Anterior cingulate cortex (tissue), 58 donors: ENCODE measurements at places on chromosomes 7 and 10.
A peak's percentile ranks its signal among the peaks of the same experiment; 100 is the strongest.

DNA sequence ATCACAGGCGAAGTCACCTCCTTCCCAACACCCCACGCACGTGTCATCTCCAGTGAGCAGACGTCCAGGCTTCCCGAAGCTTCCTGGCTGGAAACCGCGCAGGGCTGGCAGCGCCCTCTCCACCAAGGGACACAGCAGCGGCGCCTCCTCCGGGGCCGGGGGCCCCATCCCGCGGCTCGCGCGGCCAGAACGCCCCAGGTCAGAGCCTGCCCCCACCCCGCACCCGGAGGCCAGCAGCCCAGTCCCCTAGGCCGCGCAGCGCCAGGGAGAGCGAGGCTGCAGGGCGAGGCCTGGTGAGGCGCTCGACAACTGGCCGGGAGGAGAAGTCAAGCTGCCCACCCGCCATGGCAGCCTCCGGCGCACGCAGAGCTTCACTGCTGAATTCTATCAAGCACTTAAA, 247.0 kb downstream of the SEMA3D start:
- DNase-seq: no peak

DNA sequence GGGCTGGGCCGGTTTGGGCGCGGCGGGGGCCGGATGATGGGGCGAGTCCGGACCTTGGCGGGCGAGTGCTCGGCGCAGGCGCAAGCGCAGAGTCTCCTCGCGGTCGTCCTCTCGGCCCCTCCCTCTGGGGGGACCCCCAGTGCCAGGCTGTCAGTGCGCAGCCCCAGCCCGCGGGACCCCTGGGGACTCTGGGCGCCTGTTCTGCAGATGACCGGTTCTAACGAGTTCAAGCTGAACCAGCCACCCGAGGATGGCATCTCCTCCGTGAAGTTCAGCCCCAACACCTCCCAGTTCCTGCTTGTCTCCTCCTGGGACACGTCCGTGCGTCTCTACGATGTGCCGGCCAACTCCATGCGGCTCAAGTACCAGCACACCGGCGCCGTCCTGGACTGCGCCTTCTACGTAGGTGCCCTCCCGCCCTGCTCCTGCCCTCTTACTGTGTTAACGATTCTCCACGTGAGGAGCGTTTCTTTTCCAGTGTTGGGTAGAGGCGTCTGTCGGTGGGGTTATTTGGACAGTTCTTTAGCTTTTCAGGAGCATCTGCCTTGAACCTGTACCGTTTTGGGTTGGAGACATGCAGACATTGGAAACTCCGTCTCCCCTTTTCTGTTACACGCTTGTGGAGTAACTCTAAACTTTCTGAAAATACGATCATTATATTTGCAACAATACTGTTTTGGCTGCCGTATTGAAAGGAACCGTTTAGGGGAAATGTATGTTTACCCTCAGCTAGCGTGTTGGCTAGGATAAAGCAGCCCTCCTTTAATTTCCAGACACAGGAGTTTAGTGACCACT, 706 bp downstream of the BUB3 start:
- peak; percentile 57 for DNase-seq

- no peak for DNase-seq
These were observed 161.5 kb upstream of the ZNF804B start for GRCh38 chr7:88597941-88598425.

GRCh38 chr10:21078410-21079329, 181.6 kb upstream of the NEBL start:
- peak; percentile 30 for DNase-seq

GRCh38 chr7:56051339-56052191, at the start of the genes CCT6A and PSPH:
TSS of gene CCT6A (plus strand) at chr7:56051765. CDS start at chr7:56051849, 84 bp downstream.
TSS of gene PSPH (minus strand) at chr7:56051444. CDS start at chr7:56021212, 30,232 bp downstream.
- peak; percentile 94 for DNase-seq

- DNase-seq: no peak
These were observed 1.7 kb upstream of the MRLN start for GRCh38 chr10:59754951-59755350.

DNA sequence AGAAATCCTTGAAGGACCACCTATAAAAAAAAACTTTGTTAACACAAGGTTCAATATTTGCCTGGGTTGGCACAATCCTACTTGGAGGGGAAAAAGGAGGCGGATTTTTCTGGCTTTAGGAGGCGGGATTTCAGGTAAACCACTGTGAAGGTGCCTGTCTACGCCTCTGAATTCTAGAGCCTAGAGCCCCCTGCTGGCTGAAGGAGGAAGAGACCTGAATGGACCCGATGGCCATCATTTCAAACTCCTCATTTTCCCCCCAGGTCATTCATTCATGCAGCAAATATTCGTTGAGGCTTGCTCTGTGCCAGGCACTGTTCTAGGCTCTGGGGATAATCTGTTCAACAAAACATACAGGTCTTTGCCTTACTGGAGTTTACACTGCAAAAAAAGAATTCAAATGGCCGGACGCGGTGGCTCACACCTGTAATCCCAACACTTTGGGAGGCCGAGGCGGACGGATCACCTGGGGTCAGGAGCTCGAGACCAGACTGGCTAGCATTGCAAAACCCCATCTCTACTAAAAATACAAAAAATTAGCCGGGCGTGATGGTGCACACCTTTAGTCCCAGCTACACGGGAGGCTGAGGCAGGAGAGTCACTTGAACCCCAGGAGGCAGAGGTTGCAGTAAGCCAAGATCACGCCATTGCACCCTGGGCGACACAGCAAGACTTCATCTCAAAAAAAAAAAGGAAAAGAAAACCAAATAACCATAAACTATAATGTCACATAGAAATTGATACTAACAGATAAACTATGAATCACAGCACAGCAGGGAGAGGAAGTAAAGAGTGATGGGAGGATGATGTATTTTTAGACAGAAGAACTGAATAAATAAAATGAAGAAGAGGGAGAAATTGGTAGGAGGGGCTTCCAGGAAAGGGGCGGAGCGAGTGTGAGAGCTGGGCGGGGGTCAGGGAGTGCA, 90.1 kb upstream of the NFE2L3 start:
- no peak for DNase-seq

GRCh38 chr10:68137171-68137570, 27.9 kb downstream of the MYPN start:
- no peak for DNase-seq

DNA sequence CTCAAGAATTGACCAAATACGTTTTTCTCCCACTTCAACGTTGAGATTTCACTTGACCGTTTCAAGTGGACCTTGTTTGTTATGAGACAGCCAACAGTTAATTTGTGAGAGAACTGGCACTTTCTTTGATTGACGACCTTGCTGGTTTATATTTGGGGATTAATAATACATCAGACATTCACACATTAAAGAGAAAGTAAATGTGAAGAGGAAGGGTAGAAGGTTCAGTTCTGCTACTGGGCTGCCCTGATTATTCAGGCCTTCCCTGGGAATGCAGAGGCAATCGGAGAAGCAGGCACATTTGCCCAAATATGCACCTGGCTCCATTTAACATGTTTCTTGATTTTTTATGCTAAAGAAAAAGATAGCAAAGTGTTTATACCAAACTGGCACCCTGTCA, 114.1 kb downstream of the POU6F2 start:
- no peak for DNase-seq
